Subcutaneous adipose tissue (tissue), 4 donors: ENCODE measurements at places on chromosomes 7 and 10. TPM values are rescaled to one million over a fixed set of nuclear protein-coding genes. Genes with fewer than 3 reads are reported as not detected.

The CNTNAP2 gene
- not detected for total RNA-seq

The SLC39A12 gene
- total RNA-seq, result not detected

The WAC gene
- total RNA-seq, result 102 TPM

The CDC14C gene
- total RNA-seq, result not detected

The ARF5 gene
- total RNA-seq, result 113 TPM

The TRPV5 gene
- not detected for total RNA-seq

The RARRES2 gene
- 263 TPM for total RNA-seq

The AGR2 gene
- not detected for total RNA-seq

The HHEX gene
- total RNA-seq, result 7.9 TPM

The TRIM50 gene
- total RNA-seq, result 0.94 TPM

The GHRHR gene
- total RNA-seq, result not detected

The PLAC9 gene
- total RNA-seq, result 43.5 TPM

The ATG9B gene
- total RNA-seq, result not detected

The PWWP2B gene
- total RNA-seq, result 9.5 TPM

The MSS51 gene
- total RNA-seq, result 4.0 TPM

The PALD1 gene
- total RNA-seq, result 1.0 TPM

The TMEM229A gene
- total RNA-seq, result not detected

The CCL24 gene
- 2.2 TPM for total RNA-seq

The LMOD2 gene
- total RNA-seq, result not detected

The SAP25 gene
- not detected for total RNA-seq
